AG08395 (cell line): ENCODE measurements at places on chromosomes 2 and 18.

GRCh38 chr2:118844261-118845004 lies 3.0 kb downstream of the EN1 start:
- no peak for DNase-seq

GRCh38 chr2:54065411-54065810 lies 50.0 kb upstream of the ACYP2 start:
- DNase-seq, result peak; percentile 95

- DNase-seq, result no peak
These were observed 245.7 kb upstream of the REG3G start for GRCh38 chr2:78779761-78780160.

GRCh38 chr2:112773556-112773955 lies 9.1 kb upstream of the CKAP2L start:
- no peak for DNase-seq

GRCh38 chr2:149409506-149409905 lies 79.1 kb downstream of the LYPD6 start:
- DNase-seq, result no peak

- peak; percentile 10 for DNase-seq
These were observed 129.2 kb downstream of the MYO1B start for GRCh38 chr2:191374366-191374765.

- DNase-seq, result no peak
These were observed 164.9 kb upstream of the AGAP1 start for GRCh38 chr2:235328991-235329390.

GRCh38 chr2:106034325-106034724 lies 159.8 kb downstream of the UXS1 start:
- no peak for DNase-seq

DNA sequence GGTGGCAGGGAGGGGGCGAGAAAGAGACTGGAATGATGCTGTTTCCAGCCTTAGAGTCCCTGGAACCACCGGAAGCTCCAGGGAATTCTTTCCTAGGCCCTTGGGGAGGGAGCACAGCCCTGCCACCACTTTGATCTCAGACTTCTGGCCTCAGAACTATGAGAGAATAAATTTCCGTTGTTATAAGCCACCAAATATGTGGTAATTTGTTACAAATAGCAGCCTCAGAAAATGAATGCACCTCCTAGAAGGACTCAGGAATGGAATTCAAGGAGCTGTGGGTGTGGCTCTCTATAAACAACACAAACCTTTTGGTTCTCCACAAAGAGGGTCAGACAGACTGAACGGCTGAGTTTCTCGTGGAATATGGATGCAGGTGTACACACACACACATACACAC lies 144.5 kb downstream of the ACKR3 start:
- DNase-seq, result no peak

DNA sequence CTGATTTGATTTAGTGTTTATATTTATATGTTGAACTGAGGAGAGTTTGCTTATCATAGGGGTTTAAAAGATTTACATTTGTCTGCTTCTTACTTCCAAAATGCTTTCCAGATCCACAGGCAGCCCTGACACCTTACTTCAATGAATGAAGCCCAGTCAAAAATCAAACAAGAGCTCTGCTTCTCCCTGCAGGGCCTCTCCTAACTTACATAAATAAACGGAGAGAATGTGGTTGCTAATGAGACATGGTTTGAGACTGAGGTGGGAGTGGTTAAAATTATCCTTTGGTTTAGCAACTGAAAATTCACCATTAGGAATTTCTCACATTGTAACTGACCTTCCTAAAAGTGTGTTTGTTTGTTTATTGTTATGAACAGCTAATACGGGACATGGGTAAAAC lies 612.3 kb upstream of the FANCL start:
- no peak for DNase-seq

DNA sequence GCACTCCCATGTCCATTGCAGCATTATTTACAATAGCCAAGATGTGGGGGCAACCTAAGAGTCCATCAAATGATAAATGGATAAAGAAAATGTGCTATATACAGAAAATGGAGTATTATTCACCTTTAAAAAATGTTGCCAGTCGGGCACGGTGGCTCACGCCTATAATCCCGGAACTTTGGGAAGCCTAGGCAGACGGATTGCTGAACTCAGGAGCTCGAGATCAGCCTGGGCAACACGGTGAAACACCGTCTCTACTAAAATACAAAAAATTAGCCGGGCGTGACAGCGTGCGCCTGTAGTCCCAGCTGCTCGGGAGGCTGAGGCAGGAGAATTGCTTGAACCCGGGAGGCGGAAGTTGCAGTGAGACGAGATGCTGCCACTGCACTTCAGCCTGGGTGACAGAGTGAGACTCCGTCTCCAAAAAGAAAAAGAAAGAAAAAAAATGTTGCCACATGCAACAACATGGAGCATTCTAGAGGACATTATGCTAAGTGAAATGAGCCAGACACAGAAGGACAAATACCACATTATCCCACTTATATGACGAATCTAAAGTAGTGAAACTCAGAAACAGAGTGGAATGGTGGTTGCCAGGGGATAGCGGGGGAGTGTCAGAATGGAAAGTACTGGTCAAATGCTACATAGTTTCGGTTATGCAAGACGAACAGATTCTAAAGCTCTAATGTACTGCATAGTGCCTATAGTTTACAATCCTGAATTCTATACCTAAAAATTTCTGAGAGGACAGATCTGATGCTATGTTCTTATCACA lies 1385.6 kb upstream of the TMEFF2 start:
- DNase-seq, result no peak

DNA sequence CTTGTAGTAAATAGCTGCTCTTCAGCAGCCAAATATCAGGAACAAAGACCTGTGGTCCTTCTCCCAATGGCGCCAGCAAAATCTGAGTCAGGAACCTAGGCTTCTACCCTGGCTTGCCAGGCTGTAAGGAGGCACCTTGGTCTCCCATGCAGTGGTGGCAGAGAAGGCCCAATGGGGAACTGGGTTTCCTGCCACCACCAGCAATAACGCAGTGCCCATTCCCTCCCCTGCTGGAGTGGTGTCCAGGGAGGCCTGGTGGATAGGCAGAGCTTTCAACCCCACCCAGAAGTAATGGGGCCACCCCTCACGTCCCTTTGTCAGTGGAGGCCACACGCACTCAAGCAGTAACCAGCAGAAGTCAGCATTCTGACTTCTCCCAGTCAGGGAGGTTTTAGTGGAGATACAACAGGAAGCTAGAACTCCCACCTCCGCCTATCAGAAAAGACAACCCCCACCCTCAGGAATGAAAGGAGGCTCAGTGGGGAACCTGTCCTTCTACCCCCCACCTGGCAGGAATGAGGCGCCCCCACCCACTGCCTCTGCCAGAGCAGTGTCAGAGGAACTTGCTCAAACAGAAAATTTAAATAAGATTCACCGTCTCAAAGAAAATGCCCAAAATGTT lies 132.4 kb downstream of the COPS8 start:
- DNase-seq, result no peak

- DNase-seq, result no peak
These were observed 94.6 kb downstream of the LDLRAD4 start for GRCh38 chr18:13313006-13313686.

DNA sequence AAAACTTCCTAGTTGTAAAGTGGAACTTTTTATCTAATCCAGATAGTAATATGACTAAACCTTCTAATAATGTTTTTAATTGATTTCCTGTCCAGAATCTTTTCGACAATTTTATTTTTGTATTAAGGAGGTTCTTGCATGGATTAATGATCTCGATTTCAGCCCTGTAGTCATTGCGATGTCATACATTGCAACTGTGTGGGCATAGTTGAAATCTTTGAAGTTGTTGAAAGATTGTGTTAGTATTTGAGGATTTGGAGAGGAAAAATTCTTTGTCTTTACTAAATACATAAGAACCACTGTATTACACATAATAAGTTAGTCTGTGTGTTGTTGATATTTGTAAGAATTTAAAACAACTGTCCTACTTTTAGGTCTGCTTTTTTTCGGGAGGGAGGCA lies 31.1 kb downstream of the ACSL3 start:
- DNase-seq, result no peak

GRCh38 chr2:44796771-44797170 lies 144.7 kb upstream of the SIX3 start:
- DNase-seq, result no peak

- no peak for DNase-seq
These were observed 33.2 kb downstream of the ZNF892 start for GRCh38 chr2:95240556-95240955.

DNA sequence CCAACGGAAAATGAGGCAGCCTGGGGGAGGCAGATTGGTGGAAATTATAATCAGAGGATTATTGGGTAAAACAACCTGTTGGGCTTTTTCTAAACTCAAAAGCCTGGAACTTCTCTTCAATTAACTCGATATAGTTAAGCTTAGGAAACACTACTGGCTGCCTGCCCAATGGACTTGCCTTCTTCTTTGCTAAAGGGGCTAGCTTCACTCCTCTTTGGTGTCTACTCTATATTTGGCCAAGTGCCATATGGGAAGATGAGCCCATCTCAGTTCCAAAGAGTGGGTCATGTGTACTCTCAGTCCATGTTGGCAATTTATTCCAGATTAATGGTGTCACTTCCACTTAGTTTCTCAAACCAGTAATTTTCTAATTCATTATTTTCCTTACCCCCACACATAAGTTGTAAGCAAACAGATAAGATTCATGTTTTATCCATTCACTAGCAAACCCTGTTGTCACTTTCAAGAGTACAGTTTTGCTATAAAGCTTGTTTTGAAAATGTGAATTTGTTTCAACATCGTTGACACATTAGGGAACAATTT lies 34.3 kb downstream of the DARS1 start:
- no peak for DNase-seq

DNA sequence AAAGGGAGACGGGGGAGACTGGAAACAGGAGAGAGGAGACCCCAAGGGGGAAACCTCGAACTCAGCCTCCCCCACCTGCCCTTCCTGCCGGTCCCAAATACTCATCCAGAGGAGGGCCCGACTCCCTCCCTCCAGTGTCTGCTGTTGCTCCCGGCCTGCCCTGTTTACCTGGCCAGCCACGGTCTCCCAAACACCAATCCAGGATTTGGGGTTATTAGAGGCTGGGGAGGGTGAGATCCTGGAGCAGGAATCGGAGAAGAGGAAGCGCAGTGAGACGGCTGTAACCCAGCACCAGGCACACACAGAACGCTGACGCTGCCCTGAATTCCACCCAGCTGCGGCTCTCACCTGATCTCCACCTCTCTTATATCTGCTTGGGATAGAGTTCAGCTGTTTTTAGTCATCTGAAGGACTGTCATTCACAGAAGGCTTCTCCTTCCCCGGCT lies 213.0 kb downstream of the TNS1 start:
- no peak for DNase-seq

DNA sequence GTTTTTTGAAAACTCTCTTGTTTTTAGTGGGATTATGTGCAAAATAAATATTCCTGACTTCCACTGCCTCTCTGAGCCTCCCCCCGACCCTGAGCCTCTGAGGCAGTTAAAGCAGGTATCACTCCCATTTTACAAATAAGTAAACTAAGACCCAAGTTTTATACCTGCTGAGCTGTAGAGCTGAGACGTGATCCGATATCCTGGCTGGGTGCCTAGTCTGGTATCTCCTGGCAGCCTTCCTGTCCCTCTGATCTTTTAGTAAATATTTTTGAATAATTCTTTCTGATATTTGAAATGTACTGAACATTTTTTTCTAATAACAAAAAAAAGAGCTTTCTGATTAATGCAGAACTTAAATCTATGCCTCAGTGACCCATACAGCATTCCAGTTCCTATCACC lies 108.3 kb upstream of the NOSTRIN start:
- no peak for DNase-seq

- DNase-seq, result no peak
These were observed 131.4 kb downstream of the BABAM2 start for GRCh38 chr2:28021898-28022297.

- no peak for DNase-seq
These were observed 70.5 kb downstream of the ZNF236 start for GRCh38 chr18:76892832-76893231.

DNA sequence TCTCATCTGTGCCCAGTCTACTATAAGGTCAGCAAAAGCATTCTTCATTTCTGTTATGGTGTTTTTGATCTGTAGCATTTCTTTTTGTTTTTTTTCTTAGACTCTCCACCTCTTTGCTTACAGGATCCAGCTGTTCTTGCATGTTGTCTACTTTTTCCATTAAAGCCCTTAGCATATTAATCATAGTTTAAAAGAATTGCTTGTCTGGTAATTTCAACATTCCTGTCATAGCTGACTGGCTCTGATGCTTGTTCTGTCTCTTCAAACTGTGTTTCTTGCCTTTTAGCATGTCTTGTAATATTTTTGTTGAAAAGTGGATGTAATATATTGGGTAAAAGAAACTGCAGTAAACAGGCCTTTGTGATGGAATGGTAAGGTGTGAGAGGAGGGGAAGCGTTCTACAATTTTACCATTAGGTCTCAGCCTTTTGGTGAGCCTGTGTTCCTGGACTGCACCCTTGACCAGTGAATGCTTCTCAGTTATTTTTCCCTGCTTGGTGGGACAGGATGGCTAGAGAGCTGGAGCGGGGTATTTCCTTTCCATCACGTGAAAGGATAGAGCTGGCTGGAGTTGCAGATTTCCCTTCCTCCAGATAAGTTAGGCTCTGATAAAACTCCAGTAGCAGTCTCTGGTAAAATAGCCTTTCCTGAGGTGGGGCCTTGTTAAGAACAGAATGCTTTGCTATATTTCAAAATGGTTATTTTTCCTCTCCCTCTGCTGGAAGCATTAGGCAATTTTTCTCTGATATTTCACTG lies 65.4 kb downstream of the PLA2R1 start:
- peak; percentile 11 for DNase-seq

DNA sequence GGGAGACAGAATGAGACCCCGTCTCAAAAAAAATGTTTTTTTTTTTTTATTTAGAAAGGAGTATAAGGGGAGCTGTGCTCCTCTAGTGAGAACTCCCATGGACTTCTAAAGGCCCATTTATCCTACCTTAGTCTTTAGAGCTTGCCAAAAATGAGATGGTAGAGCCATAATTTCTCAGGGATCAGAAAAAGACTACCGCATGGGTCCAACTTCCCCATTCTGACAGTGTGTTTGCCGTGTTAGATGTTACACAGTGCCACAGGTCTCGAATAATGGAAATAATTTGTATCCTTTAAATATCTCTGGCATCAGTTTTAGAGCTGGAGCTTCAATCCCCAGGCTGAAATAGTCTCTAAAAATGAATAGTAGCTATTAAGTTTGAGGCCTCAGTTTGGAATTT lies 6.0 kb upstream of the SLC39A10 start:
- DNase-seq, result no peak

GRCh38 chr2:241850544-241851324 lies 8.0 kb downstream of the PDCD1 start:
- no peak for DNase-seq

GRCh38 chr2:88658881-88659537 lies 31.7 kb upstream of the EIF2AK3 start:
- peak; percentile 10 for DNase-seq

- no peak for DNase-seq
These were observed 149.2 kb upstream of the NOSTRIN start for GRCh38 chr2:168652997-168653921.
